ENCODE measurements at places on chromosomes 2 and 18.
A peak's percentile ranks its signal among the peaks of the same experiment; 100 is the strongest.

DNA sequence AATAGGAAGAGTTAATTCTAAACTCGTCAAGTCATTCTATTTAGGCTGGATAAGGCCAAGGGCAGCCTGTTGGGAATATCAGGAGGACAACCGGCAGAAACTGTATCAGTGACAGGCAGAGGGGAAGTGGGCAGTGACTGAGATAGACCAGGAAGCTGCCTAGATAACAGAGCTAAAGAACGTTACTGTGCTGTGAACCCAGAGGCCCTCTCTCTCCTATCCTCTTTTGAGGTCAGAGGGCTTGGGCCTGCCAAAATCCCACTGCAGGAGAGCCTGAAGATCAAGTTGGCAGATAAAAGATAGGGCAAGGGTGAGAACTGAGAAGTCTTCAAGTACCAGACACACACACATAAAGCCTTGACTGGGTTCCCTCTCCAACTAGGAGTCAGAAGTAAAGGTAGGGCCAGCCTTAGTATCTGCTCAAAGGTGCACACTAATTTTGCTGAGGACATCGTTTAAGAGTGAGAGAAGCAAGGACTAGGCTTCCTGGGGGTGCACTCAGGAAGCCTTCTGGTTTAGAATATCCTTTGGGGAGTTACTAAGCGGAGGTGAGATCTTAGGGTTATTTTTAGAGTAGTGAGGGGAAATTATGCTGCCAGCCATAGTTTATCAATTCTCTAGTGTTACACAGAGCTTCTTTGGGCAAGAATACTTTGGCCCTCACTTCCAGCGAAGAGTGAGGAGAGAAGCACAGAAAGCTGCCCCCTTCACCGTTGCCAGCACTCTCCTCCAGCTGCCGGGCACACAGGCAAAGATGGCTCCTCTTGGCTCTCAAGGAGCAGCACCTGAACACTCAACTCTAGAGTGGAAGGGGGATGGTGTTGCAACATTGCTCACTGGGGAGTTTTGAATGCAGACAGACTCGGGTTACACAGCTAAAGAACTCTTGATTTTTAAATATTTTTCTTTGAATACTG lies 9.8 kb downstream of the CAVIN2 start:
- no peak for DNase-seq

- DNase-seq = no peak
Observed at GRCh38 chr18:3348176-3348575, 86.2 kb downstream of the MYL12B start.

- no peak for DNase-seq
Observed at GRCh38 chr2:10301941-10302478, 694 bp upstream of the HPCAL1 start.

GRCh38 chr2:109057686-109058085 lies 68.7 kb upstream of the EDAR start:
- DNase-seq = peak; percentile 9

Data from stimulated activated CD8-positive, alpha-beta memory T cell treated with anti-CD3 and anti-CD28 coated beads, Interleukin-4, amount 100 ng/mL, for 4 hours (primary cell).